ENCODE measurements at places on chromosomes 11 and 22.

- no peak for DNase-seq
These were observed 41.2 kb downstream of the MYEOV start for GRCh38 chr11:69335007-69335780.

DNA sequence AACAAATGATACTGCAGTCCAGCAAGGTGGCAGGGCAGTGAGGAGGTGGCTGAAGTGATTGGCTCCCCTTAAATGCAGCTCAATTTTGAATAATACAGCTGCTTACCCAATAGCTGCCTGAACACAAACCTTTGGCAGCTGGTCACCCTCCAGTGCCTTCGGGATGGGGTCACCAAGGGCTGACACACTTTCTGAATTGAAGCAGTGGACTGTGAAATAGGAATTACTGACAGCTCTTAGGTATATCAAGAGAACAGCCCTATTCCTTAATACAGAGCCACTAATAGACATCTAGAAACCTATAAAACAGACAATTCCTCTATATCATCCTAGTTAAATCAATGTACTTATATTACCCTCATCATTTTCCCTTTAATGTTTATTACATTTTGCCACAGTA lies 474.2 kb upstream of the KIRREL3 start:
- no peak for DNase-seq

GRCh38 chr11:24585192-24585591 lies 88.3 kb downstream of the LUZP2 start:
- DNase-seq, result no peak

GRCh38 chr11:42023267-42023666 lies 563.8 kb upstream of the LRRC4C start:
- DNase-seq, result no peak

- DNase-seq, result no peak
These were observed 9.4 kb downstream of the SPATA19 start for GRCh38 chr11:133835593-133836548.

DNA sequence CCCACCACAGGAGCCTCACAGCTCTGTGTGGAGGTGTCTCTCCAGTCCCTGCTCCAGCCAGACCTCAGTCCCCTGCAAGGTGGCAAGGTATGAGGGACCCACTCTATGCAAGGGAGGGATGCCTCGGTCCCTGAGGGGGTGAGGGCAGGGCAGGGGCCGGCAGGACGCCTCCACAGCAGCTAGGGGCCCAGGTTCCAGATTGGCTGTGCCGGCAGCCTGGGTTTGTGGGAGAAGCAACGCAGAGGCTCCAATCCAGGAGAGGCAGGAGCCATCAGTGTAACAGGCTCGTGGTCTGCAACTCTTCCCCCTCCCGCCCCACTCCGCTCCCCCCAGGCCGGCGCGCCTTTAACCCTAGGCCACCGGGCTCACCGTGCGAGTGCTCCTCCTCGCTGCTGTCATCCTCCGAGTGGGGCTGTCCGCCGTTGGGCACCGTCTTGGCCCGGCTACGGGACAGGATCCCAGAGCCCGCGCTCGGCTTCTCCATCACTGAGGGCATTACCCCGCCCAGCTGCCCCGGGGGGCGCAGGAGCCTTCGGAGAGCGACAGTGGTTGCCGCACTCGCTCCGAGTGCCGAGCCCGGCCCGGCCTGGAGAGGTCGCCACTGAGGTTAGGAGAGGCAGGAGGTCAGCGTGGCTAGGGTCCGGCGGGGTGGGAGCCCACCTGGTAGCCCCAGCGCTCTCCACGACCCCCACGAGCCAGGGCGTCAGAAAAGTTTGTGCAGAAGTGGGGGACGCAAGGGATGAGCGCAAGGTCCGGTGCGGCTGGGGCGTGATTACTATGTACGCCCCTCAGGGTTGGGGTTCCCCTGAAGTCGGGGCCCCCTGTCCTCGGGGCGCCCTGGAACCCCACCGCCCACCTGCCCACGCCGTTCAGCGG lies 765 bp downstream of the RCOR2 start:
- DNase-seq, result peak; percentile 22

DNA sequence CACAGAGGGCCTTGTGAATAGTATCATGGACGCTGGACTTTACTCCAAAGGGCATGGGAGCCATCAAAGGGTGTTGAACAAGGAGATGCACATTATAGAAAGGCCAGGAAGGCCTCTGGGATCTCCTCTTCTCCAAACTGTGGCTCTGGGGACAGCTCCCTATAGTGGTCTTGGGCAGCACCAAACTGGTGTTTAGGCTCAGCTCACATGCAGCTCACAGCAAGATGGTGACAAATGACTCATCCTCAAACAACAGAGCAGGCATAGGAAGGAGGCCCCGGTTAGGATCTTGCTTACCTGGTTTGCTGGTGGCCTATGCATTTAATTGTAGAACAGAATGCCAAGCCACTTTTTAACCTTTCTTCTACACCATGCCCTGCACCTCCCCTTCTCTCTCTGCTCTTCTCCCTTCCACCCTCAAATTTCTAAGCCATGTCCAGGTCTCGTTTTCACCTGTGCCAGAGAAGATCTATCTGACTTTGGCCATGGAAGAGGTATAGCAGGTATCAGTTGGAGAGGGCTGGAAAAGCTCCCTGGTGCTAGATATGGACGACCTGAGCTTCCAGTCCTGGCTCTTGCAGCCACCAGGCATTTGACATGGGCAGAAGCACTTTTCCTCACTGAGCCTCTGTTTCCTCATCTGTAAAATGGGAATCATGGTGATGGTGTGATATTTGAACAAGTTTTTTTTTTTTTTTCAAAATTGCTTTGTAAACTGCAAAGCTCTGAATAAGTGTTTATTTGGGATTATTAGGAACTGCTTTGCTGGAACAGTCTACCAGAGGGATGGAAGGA lies 14.4 kb upstream of the EHF start:
- no peak for DNase-seq

GRCh38 chr11:69655479-69656428 lies 14.8 kb downstream of the CCND1 start:
- DNase-seq, result no peak

GRCh38 chr22:42296883-42297282 lies 26.4 kb upstream of the TCF20 start:
- DNase-seq, result no peak

GRCh38 chr11:121300972-121301699 lies 8.6 kb downstream of the SC5D start:
- DNase-seq, result no peak

DNA sequence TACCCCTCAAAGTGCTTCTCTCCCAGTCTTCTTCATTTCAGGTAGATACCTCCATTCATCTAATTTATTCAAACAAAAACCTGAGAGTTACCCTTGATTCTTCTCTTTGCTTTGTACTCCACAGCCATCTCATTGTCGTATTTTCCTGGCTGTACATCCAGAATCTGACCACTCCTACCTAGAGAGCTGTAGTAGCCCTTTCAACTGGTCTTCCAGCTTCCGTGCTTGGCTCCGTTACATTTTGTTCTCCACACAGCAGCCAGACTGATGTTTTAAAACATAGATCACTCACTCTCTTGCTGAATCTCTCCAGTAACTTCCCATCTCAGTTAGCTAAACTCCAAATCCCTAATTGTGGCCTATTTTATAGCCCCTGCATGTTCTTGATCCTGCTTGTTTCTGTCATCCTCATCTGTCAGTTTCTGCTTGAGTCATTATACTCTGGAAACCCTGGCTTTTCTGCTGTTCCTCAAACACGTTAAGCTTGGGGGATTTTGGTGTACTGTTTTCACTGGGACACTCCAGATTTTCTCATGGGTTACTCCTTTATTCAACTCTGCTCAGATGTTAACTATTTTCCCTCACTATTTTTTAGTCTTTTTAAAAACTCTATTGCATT lies 7.4 kb downstream of the SPCS2 start:
- DNase-seq, result no peak

DNA sequence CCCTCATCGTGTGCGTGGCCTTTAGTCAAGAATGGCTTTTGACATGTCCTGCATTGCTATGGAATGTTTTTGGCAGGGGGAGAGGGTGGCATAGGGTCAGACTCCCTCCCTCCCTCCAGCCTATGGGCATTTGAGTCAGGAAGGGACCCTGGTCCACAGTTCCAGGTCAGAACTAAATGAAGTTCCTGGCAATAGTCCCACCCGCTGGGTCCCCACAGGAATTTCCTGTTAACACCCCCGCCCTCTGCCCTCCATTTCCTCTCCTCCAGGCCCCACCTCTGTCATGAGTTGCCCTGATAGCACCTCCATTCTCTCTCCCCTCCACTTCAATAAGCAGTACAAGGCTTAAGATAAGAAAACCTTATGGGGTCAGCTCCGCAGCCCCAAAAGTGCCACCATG lies 40.8 kb upstream of the LMO2 start:
- DNase-seq, result no peak

DNA sequence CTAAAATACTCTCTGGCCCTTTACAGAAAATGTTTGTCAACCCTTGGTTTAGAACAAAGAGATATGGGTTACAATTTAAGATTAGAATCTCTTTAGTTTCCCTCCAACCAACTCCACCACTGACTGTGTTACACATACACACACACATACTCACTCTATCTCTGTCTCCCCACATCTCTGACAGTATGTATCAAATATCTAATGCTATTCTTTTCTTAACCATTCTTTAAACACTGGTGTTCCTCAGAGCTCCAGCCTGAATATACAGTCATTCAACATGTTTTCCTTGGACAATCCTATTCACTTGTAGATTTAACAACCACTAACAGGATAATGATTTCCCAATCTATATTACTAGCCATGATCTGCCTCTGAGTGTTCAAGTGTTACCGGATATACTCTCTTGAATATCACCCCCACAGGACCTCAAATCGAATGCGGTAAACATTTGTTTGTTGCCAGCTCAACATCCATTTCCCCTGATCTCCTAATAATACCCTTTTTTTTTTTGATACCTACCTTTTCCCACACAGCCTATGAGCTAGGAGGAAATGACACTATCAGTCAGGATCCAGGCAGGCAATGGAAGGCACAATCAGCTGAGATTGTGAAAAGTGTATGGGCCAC lies 6.1 kb downstream of the MPZL3 start:
- no peak for DNase-seq

DNA sequence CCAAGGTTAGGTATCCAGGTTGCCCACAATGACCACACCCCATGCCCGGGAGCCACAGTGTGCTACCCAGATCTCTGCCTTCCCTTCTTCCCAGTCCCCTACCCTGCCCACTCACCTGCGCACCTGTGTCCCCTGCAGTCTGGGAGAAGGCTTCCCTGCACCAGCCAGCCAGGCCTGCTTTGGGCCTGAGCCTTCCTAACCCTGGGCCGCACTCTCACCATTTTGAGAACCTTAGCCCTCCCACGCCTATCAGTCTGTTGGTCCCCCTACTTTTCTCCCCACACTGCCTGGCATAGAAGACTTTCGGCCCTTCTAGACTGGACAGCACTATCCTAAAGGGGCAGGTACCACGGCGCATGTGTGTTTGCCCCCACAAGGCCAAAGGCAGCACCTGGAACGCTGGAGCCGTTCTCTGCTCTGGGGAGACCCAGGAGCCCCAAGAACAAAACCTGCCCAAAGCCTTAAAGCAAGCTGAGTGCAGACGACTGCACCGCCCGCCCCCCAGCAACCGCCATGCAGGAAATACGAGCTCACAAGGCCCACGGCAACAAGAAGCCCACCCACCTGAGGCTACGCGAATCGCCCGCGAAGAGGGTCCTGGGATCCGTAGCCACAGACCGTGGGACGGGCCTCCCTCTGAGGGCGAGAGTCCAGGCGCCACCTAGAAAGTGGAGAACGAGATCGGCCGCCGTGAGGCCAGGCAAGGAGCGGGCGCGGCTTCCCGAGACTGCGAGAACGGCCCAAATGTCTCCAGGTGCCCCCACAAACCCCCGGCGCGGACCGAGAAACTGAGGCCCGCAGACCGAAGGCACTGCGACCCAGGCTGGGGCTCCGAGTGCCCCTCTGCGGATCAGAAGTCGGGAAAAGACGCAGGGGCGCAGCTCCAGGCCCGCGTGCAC lies 546 bp downstream of the GNB1L start:
- peak; percentile 15 for DNase-seq

- no peak for DNase-seq
These were observed 10.2 kb downstream of the SIRT3 start for GRCh38 chr11:225734-226453.

DNA sequence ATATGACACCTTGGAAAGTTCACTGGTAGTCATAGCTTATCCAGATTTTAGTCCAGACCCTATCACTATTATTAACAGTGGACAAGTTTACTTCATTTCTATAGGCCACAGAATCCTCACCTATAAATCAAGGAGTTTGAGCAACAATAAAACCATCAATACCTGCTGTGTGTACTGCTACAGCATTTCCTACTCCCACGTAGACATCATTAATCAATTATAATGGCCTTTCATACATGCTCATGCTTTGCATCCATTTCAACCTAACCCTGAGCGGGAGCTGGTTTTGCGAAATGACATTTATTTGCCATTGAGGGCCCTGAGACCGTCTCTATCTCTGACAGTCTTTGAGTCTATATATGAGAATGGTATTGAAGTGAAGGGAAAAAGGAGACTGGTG lies 312.3 kb downstream of the FAT3 start:
- no peak for DNase-seq

- DNase-seq, result no peak
These were observed 1.8 kb downstream of the FJX1 start for GRCh38 chr11:35619855-35620640.

GRCh38 chr11:6229911-6230310 lies 4.5 kb downstream of the FHIP1B start:
- peak; percentile 30 for DNase-seq

- no peak for DNase-seq
These were observed 106.1 kb downstream of the SLC1A2 start for GRCh38 chr11:35313066-35313759.

- DNase-seq, result no peak
These were observed 33.7 kb upstream of the EI24 start for GRCh38 chr11:125535585-125535984.

DNA sequence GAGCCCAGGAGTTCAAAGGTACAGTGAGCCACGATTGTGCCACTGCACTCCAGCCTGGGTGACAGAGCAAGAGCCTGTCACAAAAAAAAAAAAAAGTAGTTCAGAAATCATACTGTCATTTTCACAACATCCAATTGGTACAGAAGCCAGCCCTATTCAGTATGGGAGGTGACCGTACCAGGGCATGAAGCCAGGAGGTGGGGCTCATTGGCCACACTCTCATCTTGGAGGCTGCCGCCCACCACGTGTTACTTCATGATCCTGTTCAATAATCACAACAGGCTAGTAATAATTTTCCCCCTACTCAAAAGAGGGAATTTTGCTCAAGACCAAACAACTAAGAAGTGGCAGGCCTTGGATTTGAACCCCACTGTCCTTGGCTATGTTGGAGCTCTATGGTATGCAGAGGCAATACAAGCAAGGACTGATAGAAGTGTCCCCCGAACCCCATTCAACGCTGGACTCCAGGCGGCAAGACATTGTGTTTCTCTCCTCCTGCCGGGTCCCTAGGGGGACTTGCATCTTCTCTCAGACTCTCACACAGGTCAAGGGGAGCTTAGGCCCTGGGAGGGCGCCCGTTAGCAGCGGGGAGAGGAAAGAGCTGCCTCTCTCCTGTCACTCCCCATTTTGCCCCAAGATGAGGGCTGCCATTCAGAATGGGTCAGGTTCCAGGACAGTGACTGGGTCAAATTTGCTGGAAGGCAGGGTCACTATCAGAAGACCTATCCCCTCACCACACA lies 40.2 kb upstream of the EMID1 start:
- DNase-seq, result no peak

DNA sequence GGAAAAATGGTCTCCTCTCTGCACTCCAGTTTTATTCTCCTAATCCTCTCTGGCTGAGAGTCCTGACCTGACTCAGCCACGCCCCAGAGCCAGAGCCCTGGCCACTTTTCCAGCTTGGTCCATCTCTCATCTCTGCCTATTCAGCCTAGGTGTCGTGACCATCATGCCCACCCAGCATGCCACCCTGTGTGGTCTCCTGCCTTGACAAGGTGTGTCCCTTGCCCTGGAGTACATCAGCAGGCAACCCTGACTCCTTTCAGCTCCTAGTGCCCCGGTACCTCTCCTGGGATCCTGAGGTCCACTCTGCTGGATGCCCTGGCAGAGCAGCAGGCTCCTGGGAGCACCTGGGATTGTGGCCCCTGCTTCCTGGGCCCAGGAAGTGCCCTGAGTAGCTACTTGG lies 52.8 kb downstream of the ZNRF3 start:
- DNase-seq, result no peak
